Activated CD4-positive, alpha-beta T cell treated with anti-CD3 and anti-CD28 coated beads for 36 hours (primary cell): ENCODE measurements at places on chromosomes 6 and 20.

GRCh38 chr6:52992980-52993920, 1.8 kb downstream of the GSTA4 start:
- DNase-seq, result no peak

DNA sequence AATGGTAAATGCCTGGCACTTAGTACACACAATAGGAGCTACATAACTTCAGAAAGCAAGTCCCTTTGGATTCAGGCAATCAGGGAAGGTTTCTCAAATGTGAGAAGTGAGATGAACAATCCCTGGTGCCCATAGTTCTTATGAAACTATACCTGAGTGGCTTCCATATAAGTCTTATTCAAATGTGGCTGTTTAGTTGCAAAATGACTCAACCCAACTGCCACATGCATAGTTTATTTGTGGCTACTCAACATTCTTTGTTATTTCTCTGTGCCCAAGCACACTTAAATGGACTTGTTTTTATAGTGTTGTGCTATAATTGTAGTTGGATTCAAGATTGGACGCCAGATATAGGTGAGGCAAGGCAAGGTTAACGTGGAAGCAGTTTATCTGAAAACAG, 93.7 kb upstream of the ATXN1 start:
- no peak for DNase-seq

- no peak for DNase-seq
Measured at GRCh38 chr6:20868397-20869096, 334.3 kb downstream of the CDKAL1 start.

DNA sequence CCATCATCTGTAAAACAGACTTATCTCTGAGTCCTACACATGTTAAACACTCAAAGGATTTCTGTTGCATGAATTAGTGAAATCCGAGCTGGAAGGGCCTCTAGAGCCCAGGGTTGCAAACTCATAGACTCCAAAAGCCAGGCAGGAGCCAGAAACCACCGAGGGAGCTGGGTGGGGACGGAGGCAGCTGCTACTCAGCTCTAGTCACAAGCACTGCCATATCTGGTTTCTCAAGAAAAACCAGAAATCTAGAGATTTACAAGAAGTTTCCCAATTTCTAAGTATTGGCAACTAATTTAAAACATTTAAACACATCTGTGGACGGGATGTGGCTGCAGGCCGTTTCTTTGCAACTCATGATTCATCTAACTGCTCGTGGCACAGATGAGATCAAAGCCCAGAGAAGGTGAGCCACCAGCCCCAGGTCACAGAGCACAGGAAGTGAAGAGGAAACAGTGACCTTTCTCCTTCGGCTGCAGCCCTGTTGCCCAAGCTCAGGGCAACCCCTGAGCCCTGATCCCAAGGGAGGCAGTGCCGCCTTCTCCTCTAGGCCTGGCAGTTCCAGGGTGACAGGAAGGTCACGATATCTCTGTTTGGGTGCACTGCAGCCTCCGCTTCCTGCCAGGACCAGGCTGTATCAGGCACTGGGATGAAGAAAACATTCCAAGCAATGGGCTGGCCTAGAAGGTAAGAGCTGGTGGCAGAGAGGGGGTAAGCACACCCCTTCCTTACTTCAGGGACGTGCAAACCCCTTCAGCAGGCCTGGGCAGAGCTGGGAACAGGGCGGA, 26.4 kb upstream of the PTGIS start:
- peak; percentile 87 for DNase-seq

DNA sequence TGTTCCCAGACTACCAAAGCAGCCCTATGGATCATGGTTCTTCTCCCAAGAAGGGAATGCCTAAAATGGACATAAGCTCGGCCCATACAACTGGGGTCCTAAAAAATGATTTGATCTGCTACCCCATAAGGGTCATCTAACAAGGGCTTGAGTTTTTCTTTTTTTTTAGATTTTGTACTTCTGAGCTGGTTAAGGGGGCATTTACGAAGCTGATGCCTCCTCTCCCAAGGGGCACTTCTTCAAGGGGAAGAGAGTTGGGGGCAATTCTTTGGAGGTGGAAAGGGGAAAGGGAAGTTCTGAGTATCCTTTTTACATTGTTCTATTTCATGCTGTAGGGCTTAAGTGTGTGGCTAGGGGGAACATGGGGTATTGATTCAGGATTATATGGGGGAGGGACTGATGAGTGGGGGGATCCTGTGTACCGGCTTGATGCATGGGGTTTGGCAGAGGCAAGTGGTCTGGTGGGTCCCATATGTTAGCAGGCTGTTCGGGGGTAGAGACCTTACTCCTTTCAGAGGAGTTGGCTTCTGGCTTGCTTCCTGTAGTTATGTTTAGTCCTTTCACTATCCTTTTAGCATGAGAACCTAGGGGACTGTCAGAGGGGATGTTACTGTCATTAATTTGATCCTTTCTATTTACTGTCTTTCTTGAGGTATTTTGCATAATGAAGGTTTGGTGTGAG, 8.1 kb upstream of the ZNFX1 start:
- DNase-seq, result no peak

DNA sequence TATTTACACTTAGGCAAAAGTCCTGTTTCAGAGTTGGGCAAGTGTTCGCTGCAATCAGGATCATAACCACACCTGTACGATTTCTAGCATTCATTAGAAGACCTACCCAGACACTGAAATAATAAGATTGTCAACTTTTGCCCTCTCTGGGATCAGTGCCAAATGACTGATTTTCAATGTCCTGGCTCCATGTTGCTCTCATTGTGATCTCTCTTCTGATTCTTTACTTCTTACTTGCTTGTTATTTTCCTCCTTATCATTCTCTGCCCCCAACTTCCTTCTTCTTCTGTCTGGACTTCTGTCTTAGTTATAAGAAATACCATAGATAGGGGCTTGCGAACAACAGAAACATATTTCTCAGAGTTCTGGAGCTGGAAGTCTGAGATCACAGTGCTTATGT, 94.4 kb upstream of the BMP2 start:
- no peak for DNase-seq

- no peak for DNase-seq
Measured at GRCh38 chr20:53611449-53611894, 17.8 kb upstream of the ZNF217 start.

GRCh38 chr20:44736170-44737021, 9.3 kb upstream of the KCNK15 start:
- DNase-seq, result peak; percentile 44

DNA sequence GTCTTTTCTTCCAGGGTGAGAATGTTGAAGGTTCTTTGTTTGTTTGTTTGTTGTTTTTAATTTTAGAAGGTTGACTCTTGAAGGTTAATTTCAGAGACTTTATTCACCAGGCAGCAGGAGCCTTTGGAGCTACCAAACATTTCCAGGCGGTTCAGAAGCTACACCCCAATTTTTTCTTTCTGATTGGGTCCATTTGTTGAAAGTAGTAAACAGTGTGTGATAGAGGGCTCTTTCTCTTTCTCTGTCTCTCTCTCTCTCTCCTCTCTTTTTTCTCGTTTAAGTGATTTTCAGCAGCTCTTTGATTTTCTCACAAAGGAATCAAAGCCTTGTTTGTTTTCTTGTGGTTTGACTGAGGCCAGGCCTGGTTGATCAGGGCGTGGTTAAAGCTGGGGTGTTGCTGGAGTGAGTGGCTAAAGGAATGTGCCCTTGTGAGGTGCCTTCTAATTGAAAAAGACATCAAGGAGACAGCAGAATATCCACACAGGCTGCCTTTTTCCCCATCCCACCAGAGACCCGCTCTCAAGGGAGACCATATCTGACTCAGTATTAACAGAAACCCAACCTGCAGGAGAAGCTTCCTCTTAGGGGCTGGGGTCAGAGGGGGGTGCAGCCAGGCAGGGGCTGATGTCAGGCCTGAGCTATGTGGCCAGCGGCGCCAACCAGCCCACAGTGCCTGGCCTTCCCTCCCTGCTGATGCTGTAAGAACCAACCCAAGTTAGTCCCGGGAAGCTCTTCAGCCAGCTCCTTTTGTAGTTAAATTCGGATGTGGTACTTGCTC, 40.4 kb upstream of the NAA20 start:
- no peak for DNase-seq

DNA sequence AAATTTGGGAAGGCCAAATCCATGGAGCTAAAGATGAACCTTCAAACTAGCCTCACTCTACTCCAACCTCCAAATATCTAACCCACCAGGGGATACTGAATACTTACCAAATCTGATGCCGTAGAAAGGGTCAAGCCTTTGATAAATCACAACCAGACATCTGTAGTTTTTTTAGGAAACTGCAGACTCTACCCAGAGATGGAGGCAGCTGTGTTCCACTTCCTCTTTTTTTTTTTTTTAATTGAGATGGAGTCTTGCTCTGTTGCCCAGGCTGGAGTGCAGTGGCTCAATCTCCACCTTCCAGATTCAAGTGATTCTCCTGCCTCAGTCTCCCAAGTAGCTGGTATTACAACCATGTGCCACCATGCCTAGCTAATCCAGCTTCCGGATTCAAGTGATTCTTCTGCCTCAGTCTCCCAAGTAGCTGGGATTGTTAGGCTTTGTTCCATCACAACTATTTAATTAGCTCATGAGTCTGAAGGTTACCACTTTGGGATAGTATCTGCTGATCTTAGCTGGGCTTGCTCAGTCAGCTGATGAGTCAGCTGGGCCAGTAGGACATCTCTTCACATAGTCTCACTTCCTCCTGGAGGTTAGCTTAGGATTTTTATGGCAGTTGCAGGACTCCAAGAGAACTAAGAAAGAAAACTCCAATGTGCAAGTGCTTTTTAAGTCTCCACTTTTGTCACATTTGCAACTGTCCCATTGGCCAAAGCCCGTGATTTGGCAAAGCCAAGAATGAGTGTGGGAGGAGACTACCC, 13.3 kb downstream of the FRK start:
- no peak for DNase-seq

DNA sequence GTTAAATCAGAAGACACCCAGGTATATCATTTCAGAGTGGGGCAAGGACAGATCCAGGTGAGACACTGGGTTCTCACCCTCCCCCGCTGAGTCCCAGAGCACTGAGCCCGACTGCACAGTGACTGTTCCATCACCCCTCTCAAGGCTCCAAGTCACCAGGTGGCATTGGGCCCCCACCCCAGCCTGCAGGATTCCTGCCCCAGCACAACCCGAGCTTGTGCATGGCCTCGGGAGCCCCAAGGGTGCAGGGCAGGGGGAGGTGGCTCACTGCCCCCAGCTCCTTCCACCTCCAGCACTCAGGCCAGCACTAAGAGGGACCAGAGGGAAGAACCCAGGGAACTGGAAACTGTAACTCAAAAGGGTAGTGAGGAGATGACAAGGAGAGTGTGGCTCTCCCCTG, 39.3 kb upstream of the CST5 start:
- DNase-seq, result no peak

- no peak for DNase-seq
Measured at GRCh38 chr6:119273272-119274196, 76.0 kb downstream of the MAN1A1 start.

GRCh38 chr6:165060720-165061119, 248.7 kb downstream of the C6orf118 start:
- DNase-seq, result no peak

DNA sequence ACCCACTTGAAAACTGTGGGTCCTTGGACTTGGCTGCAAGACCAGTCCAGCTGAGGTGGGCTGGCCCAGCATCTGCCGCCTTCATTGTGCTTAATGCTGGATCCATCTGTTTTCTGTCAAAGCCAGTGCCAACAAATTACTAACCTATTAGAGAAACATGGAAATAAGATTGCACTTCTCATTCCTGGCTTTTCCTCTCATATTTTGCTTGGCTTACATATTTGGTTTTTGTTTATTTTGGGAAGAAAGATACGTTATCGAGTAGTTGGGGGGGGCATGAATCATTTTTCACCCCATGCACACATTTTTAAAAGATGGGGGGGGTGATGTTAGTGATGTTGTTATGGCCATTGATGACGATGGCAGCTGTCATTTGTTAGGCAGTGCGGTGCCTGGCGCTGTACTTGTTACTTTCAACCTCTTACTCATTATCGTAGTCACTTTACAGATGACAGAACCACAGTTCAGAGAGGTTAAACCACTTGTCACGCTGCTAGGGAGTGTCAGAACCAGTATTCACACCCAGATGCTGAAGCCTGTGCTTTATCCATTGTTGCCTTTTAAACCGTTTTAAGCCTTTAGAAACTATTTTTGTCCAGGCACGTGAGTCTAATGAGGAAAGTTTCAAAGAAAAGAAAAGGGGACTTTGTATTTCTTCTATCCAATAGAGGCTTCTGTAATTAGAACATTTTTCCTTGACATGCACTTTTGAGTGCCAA, 180.0 kb downstream of the TMEM242 start:
- DNase-seq, result peak; percentile 64

GRCh38 chr6:72382602-72383529, 239.0 kb upstream of the KCNQ5 start:
- no peak for DNase-seq

- peak; percentile 19 for DNase-seq
Measured at GRCh38 chr6:127403636-127404035, 55.6 kb downstream of the KIAA0408 start.

GRCh38 chr6:88244721-88245120, 78.6 kb upstream of the CNR1 start:
- no peak for DNase-seq

- no peak for DNase-seq
Measured at GRCh38 chr6:154931711-154932424, 63.2 kb upstream of the TIAM2 start.

DNA sequence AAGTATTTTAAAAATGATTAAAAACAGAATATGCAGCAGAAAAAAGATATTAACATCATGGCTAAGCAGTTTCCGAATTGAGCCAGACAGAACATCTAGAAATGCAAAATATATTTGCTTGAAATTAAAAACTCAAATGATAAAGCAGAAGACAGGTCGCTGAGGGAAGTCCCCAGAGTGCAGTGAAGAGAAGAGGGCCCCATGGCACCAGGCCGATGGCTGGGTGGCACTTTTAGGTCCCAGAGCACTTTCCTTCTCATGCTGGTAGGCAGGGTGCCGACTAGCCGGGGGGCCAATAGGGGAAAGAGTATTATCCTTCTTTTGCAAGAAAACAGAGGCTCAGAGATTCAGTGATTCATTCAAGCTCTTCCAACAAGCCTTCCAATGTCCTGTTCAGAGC, 58.9 kb downstream of the MYH7B start:
- DNase-seq, result no peak

DNA sequence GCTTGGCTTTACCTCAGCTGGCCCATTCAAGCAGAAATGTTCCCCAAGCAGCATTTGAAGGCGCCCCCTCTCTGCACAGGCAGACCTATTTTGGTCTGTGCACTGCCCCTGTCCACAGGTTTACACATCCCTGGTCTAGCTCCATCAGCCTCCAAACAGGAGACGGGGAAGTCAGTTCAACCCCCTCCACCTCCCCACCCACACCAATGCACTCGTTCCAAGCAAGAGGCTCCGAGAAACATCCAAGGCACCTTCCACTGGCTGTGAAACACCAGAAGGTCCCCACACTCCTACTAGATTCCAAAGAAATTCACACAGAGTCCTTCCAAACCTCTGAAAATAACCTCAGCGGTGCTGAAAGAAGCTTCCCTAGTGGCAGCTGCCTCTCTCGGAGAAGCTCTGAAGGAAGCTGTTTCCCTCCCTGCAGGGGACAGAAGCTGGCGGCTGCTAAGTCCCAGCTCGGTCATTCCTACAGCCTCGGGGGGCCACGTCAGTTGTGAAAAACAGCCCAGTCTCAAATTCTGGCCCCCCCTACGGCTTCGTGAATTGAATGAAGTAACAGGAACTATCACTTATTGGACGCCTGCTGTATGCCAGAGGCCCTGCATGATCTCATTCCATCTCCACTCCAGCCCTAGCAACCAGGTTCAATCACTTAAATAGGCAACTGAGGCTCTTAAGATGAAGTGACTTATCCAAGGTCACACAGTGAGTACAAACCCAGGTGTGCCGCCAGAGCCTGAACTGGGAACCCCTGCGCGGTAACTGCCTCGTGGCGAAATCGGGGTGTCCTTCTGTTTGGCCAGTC, 815 bp downstream of the SPATA2 start:
- peak; percentile 33 for DNase-seq
